ENCODE measurements at places on chromosomes 1 and 21. TPM values are rescaled to one million over a fixed set of nuclear protein-coding genes. Genes with fewer than 3 reads are reported as not detected.

GRCh38 chr1:18653916-18654315 lies 23.3 kb downstream of the PAX7 start:
- no peak for DNase-seq

GRCh38 chr1:228143480-228144192 lies 3.6 kb downstream of the GUK1 start:
- no peak for DNase-seq

SYCP1 gene
- total RNA-seq = not detected

DNA sequence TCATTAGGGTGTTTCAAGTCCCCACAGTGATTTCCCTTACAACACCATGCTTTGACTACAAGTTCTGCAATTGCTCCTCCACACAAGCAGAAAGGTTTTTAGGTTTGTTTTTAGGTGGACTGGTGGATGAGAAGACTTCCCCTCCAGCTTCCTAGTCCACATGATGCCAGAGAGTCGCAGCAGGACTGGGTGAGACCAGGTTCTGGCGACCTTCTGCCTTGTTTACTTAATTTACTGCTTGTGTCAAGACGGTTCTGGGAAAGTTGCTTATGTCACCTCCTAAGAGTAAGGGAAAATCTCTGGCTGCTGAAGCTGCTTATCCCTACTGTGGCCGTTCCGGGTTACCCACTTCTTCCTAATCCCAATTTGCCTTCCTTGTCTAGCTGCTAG lies 76.4 kb downstream of the GLUL start:
- peak; percentile 68 for DNase-seq

GRCh38 chr1:210571356-210572284 lies 242.9 kb downstream of the HHAT start:
- DNase-seq = no peak

RGS13 gene
- total RNA-seq = 4.4 TPM

- DNase-seq = no peak
Measured at GRCh38 chr1:27052527-27052926, 39.9 kb upstream of the TENT5B start.

- no peak for DNase-seq
Measured at GRCh38 chr1:61979729-61980128, 214.9 kb upstream of the L1TD1 start.

DNA sequence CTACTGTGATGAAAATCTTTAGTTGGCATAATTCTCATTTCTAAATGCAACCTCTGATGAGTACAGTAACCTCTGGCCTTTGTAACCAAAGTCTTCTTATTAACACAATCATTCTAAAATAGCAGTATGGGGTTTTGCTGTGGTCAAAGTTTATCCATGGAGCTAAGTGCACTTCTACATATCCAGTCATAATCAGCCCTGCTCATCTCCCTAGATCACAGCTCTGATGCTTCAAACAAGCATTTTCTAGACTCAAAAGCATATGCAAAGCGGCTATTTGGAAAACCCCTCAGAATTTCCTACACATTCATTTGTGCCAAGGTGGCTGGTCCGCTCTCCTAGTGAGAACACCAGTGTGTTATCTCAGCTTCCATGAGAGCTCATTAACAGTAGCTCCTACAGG lies 418.6 kb downstream of the MRPL39 start:
- DNase-seq = no peak

TMEM200B gene
- 8.2 TPM for total RNA-seq

EGLN1 gene
- total RNA-seq = 36.5 TPM

- no peak for DNase-seq
Measured at GRCh38 chr1:238293075-238293474, 402.4 kb upstream of the ZP4 start.

DNA sequence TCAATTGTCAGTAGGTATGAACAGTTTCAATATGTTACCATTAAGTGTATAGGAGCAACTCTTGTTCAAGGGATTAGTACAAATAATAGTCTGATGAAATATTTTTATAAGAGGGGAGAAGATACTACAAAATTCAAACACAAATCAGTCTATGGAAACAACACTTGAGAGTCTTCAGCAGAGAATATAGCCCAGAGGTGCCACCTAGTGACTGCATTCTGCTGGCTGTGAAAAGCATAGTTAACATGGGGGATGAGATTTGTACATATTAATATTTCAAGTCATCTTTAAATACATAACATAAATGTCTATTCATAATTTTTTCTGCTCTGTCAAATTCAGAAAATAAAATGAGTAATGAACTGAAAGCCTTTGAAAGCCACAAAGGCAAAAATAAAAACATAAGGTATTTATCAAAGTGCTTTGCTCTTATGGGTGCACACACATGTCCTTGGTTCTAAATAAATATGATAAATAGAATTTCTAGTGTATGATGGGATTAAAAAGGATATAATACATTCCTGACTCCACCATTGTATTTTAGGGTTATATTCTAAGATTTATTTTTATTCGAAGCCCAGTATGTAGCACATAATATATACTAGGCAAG lies 440.9 kb upstream of the ZRANB2 start:
- peak; percentile 49 for DNase-seq

- no peak for DNase-seq
Measured at GRCh38 chr1:21383785-21384401, 56.0 kb upstream of the NBPF3 start.

SIM2 gene
- total RNA-seq = 0.20 TPM

- peak; percentile 44 for DNase-seq
Measured at GRCh38 chr1:111656086-111657017, 36.8 kb downstream of the RAP1A start.

GRCh38 chr21:31416465-31416864 lies 72.4 kb upstream of the TIAM1 start:
- DNase-seq = no peak

GRCh38 chr21:44802396-44803153 lies 955 bp upstream of the UBE2G2 start:
- DNase-seq = peak; percentile 33

DNA sequence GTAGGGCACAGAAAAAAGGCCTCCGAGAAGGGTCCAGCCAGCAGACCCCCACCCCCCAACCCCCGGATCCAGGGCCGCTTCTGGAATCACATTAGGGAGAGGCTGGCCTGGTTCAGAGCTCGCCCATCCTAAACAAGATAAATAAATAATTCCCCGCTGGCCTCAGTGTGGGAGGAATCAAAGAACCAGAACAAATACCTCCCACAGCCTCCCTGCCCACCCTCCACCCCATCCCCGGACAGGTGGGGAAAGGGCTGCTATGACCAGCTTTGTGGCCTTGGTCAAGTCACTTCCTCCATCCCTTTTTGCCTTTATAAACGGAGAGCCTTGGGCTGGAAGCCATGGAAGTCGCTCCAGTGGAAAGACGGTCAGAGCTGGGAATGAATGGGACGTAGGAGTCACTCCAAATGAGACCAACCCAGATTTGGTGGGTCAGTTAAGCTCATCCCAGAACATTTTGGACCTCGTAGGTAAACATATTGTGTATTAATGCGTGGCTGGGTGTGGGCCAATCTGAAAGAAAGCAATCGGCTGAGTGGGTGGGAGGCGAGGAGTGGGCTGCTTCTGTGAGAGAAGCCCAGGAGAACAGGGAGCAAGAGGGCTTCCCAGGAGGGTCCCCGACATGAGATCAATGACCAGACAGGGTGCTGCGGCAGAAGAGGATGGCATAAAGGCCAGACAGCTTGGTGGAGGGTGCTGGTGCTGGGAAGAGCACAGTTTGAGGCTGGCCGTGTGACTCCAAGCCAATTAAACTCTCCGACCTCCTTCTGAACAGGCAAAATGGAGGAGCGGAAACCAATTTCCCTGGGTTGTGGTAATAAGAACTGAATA lies 63.3 kb downstream of the MEF2D start:
- DNase-seq = no peak

RCC2 gene
- total RNA-seq = 42.1 TPM

DRAXIN gene
- total RNA-seq = 0.16 TPM

LRRC71 gene
- not detected for total RNA-seq

TMPRSS2 gene
- total RNA-seq = 113 TPM

DNA sequence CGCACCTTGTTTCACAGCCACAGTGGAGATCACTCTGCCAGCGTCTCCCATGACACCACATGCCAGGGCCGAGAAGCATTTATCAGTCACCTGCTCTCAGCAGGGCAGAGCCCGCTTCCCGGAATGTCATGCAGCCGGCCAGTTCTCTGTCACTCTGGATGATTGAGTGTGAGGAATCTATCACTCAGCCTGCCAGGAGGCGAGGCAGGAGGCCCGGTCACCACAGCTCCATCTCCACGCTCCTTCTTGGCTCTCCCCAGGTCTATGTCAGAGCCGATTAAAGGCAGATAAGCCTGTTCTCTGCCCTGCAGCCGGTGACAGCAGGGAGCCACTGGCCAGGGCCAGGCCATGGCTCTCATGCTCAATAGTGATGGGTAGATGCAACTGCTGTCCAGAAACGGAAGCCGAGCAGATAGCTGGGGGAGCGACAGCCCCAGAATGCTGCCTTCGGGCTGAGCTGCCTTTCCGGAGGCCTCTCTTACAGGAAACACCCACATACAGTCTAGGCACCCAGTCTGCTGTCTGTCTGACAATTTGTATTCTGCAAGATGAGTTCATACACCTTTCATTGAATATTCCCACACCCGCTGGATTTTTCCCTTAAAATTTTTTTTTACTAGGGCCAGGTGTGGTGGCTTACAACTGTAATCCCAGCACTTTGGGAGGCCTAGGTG lies 64.1 kb downstream of the ACTL8 start:
- no peak for DNase-seq

- no peak for DNase-seq
Measured at GRCh38 chr1:2151252-2151651, 43.3 kb downstream of the FAAP20 start.
